Stimulated activated CD4-positive, alpha-beta T cell treated with anti-CD3 and anti-CD28 coated beads, TNF-alpha, amount 100 ng/mL, for 4 hours (primary cell): ENCODE measurements at places on chromosomes 6 and 20.

GRCh38 chr20:48999890-49000870 lies 45.9 kb upstream of the CSE1L start:
- DNase-seq = no peak

DNA sequence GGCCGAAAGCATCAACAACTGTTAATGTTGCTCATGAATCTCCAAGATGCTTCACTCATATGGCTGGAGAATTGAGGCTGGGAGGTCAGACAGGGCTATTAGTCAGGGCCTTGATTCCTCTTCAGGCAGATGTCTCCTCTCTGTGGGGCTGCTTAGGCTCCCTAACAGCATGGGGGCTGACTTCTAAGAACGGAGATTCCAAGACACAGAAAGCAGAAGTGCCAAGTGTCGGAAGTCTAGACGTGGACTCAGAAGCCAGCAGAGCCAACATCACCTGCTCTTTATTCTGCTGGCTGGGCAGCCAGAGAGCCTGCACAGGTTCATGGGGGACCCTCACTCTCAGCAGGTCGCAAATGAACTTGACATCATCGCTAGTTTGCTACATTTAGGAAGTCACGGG lies 279.8 kb downstream of the CDH26 start:
- DNase-seq = no peak

- DNase-seq = no peak
These were observed 15.2 kb downstream of the RPP21 start for GRCh38 chr6:30360139-30360538.

DNA sequence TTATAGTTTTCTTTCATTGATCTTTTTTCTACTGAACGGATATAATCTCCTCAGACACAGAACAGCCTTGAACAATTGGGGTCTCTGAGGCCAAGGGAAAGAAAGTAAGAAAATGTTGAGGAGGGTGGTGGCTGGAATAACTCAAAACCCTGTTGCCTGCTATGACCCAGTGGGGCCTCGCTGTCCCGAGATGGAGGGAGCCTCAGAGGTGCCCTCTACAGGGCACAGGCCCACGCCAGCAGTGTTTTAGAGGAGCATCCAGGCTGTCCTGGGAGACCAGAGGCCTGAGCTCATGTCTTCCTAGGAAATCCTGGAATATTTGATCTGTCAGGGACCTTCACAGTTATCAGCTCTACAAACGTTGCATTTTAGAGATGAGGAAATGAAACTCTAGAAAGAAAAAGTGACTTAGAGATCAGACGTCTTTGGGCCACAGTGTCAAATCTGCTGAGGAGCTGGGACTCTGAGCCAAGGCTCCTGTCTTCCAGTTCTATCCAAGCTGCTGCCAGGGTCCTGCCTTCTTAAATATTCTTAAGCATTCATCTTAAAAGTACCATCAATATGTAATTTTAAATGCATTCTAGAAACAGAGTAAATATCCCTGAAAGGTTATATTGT lies 26.3 kb downstream of the ALDH5A1 start:
- peak; percentile 4 for DNase-seq

- DNase-seq = no peak
These were observed 36.5 kb downstream of the TRAM2 start for GRCh38 chr6:52540286-52540902.

- DNase-seq = no peak
These were observed 42.1 kb downstream of the VAPB start for GRCh38 chr20:58431134-58431533.

DNA sequence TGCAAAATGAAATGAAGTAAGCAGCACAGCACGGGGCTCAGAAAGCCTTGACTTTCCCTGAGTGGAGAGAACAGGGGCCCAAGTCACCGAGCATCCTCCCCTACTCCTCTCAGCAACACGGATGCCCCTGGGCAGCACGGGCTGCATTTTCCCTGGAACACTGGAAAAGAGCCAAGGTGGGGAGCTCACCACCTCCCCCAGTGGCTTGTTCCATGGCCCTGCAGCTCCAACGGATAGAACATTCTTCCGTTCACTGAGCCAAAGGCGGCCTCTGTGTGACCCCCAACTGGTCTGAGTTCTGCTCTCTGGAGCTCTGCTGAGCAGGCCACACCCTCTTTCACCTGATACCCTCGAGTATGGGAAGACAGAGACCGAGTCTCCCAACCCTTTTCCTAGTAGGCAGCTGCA lies 20.8 kb upstream of the EMILIN3 start:
- DNase-seq = no peak

DNA sequence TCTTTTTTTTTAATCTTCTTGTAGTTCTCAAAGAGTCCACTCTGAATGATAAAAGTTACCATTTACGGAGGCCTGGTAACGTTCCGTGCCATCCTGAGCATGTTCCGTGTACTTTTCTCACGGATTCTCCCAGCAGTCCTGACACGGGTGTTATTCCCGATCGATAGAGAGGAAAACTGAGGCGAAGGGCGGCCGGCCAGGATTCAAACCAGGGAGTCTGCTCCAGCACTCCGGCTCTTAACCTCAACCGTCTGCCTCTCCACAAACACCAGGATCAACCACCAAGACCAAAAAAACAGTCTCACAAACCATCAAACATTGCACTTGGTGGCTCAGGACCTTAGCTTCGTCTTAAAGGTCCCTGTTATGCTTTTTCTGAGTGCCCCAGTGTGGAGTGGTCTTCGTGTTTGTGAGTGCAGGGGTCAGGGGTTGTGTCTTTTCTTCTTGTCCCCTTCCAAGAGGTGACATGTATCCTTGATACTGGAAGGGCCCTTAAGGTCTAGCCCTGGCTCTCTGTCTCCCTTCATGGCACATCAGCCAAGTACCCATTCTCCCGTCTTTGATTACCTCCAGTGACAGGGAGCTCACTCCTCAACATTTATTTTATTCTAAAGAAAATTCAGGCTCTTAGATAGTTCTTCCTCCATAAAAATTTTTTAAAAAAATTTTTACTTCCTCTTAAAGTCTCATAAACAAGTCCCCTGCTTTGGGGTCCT lies 35.1 kb downstream of the SRC start:
- DNase-seq = no peak

- no peak for DNase-seq
These were observed 84.7 kb downstream of the TRMT6 start for GRCh38 chr20:5865604-5866003.

GRCh38 chr6:13653296-13653695 lies 38.2 kb downstream of the NOL7 start:
- no peak for DNase-seq

GRCh38 chr6:3037638-3038365 lies 30.5 kb upstream of the RIPK1 start:
- no peak for DNase-seq

DNA sequence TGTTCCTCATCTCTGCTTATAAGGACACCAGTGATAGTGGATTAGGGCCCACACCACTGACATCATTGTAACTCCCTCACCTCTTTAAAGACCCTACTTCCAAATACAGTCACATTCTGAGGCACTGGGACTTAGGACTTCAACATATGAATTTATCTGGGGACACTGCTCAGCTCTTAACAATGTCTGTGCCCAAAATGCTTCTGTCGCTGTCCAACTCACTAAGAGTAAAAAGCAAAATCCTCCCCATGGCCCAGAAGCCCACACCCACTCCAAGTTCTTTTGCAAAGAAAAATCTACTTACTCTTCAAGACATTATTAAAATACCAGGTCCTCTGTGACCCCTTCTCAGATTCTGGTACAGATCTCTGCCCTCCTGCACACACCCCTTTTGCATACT lies 116.2 kb downstream of the TBC1D7 start:
- DNase-seq = no peak
